ENCODE measurements at places on chromosomes 2 and 18. TPM values are rescaled to one million over a fixed set of nuclear protein-coding genes. Genes with fewer than 3 reads are reported as not detected.

The CRIM1 gene
- polyA plus RNA-seq = 0.50 TPM

The ALPG gene
- polyA plus RNA-seq = not detected

GRCh38 chr2:223909001-223909741 is 36.0 kb downstream of the WDFY1 start:
- DNase-seq = no peak

DNA sequence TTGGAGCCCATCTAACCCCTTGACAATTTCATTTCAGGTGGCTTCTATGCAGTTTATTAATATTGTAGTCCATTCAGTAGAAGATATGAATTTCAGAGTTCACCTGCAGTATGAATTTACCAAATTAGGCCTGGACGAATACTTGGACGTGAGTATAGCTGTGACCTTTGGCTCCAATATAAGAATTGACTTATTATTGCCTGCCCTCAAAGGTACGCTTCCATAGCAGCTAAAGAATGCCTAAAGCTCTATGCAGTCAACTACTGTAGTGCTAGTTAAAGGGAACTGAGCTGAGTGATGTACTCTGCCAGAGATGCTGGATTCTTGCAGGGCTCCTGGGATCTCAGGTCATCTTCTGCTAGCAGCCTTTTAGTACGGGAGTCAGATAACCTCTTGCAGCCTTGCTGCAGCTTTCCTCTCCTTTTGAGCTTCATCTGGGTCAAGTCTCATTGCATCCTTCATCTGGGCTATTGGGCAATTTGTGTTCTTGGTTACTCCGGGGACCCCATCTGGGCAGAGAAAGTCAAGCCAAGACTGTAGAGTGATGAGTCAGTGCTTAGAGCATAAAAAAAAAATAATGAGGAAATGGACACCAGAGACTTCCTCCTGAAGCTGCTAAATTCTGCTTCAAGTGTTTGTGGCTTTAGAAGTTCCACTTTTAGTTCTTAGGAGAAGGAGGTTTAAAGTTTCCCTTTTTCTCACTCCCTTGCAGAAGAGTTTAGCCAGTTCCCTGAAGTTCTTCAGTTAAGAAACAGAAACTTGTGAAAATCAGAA is 105.6 kb downstream of the PRPF40A start:
- peak; percentile 95 for DNase-seq

GRCh38 chr2:67633212-67633856 is 236.2 kb downstream of the ETAA1 start:
- no peak for DNase-seq

GRCh38 chr2:74037379-74037860 is 52.7 kb downstream of the TET3 start:
- DNase-seq = peak; percentile 78

- no peak for DNase-seq
Measured at GRCh38 chr2:97953853-97954252, 41.9 kb downstream of the TMEM131 start.

The MAPK4 gene
- not detected for polyA plus RNA-seq

DNA sequence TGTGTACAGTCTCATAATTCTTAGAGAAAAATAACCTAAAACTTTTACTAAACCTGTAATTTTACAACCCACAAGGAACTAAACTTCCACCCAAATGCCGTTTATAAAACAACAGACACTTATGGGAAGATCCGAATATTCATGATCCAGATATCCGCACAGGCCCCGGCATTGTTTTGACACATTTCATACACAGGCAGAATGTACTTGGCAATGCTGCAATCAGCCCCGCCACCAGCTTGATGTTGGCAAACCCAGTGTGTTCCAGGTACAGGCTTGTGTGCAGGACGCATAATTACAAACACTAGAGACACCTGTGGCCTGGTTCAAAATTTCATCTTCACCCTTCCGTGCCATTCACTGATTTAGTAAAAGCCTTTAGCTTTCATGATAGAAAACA is 393.0 kb upstream of the SALL3 start:
- no peak for DNase-seq

DNA sequence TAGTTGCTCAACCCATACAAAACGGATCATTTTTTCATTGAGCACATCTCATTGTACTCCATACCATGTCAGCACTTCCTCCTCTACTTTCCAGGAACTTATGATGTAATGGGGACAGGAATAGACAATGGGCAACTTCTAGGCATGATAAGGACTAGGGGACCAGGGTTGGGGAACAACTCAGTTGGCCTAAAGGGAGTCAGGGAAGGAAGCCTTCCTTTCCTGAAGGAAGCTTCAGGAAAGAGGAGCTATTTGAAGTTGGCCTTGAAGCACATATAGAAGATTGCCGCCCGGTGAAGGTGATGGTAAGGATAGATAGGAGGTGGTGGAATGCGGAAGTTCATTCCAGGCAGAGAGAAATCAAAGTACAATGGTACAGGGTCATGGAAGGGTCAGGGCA is 283.9 kb downstream of the SLC8A1 start:
- DNase-seq = no peak

The IL1F10 gene
- not detected for polyA plus RNA-seq

DNA sequence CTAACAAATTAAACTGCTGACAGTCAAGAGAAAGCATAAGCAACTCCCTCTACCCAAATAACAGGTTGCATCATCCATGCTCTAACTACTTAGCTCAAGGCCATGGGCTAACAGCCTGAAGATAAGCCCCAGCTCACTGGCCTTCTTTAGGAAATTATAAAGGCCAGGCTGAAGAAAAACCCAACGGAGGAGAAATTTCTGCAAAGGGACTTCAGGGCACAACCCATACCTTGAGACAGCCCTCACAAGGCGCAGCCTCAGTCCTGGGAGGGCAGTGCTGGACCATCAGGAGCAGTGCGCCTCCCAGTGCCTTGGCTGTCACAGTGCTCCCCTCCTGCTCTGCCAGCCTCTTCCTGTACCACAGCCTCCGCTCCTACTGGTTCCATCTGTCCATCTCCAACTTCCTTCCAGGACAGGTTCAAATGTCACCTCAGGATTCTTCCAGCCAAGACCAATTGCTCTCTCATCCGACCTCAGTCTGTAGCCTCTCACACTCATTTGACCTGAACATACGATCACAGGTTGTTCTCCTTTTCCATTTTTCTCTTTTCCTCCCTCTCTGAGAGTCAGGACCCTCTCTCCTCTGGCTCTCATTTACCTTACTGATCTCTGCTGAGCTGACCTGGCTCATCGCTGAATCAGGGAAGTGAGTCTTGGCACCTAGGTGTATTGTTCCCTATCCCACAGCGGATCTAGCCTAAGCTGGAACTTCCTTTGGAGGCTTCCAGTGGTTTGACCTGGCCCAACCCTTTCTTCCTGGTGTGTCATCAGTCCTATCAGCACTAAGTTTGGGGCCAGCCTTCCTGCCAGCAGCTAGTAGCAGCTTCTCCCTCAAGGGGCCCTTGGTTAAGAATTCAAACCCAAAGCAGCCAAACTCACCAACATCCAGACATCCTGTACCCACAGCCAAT is 1.9 kb downstream of the MCFD2 start:
- peak; percentile 27 for DNase-seq

- no peak for DNase-seq
Measured at GRCh38 chr2:99554238-99554637, 64.4 kb upstream of the REV1 start.

DNA sequence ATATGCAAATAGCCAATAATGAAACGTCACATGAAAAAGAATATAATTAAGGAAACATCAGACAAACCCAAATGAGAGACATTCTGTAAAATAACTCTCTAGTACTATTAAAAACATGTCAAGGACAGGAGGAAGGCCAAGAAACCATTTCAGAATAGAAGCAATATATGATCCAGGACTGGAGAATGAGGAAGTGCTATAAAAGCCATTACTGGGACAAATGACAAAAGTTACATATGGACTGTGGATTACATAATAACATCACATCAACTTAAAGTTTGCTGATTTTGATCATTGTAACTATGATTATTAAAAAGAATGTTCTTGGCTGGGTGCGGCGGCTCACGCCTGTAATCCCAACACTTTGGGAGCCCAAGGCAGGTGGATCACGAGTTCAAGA is 81.3 kb downstream of the CRACDL start:
- DNase-seq = no peak

DNA sequence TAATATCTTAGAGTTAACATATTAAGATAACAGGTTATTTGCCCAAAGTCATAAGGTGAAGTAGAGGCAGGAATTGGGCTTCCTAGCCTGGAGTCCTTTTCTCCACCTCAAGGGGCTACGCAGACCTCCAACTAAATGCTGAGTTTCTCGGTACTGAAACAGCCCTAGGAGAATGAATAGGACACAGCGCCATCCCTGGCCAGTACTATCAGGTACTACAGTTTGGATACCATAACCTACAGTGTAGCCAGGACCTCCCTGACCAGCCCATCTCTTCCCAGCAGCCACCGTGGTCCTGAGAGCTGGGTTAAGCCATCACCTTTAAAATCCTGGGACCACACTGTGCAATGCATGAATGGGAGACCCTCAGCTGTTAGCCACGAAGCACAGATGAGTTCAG is 15.7 kb downstream of the CASP8 start:
- no peak for DNase-seq

GRCh38 chr18:10064267-10064666 is 150.5 kb downstream of the VAPA start:
- no peak for DNase-seq

The ADRA2B gene
- polyA plus RNA-seq = not detected

The SCYGR4 gene
- not detected for polyA plus RNA-seq

DNA sequence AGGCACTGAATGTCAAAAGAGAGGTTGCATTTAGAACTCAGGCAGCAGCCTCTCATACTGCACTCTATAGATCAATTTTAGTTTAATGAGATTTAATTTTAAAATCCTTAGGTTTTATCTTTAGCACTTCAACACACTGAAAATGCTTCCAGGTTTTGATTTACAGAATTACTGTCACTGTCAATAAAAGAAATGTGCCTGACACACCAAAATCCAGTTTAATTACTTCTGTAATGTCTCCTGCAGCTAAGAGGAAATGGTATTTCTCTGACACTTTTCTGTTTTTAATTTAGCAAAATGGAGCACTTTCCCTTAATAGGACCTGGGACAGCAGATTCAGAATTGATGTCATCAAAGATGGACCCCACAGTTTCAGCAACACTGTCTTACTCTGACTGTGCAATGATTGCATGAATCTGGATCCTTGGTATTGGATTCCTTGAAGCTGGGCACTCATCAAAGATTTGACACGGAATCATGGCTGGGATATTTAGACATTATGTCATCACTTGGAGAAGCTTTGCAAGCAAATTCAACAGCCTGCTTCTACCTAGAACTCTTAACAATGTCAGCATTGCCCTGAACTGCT is 576.5 kb downstream of the NRXN1 start:
- DNase-seq = no peak

DNA sequence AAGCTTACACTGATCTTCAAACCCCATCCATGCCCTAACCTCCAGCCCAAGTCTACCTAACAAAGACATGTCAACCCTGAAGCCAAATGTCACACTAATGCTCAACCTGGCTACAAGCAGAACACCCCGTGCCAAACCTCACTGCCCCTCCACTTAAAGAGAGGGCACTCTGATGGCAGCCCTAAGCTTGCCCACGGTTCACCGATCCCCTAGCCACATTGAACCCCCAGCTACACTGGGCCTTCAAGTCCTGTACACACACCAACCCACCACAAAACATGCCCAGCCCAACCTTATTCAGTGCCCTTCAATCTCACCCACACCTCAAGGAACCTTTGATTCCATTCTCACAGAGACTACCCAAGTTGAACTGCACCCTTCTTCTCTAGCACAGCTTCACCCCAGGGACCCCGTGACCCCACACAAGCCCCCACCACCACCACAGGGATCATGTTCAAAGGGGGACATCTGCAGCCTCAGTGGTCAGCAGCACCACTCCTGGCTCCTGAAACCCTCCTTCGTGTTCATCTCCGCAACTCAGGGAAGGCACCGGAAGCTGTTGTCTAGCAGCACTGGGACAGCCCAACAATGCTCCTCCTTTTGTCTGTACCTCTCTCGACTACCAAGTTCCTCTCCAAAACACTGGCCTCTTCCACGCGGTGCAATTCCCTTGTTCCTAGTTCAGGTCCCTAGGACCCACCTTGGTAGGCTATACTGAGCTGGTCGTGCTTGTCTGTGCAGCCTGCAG is 218.8 kb downstream of the CYP26B1 start:
- DNase-seq = no peak

GRCh38 chr18:75727456-75727855 is 300.0 kb upstream of the SMIM21 start:
- DNase-seq = no peak

DNA sequence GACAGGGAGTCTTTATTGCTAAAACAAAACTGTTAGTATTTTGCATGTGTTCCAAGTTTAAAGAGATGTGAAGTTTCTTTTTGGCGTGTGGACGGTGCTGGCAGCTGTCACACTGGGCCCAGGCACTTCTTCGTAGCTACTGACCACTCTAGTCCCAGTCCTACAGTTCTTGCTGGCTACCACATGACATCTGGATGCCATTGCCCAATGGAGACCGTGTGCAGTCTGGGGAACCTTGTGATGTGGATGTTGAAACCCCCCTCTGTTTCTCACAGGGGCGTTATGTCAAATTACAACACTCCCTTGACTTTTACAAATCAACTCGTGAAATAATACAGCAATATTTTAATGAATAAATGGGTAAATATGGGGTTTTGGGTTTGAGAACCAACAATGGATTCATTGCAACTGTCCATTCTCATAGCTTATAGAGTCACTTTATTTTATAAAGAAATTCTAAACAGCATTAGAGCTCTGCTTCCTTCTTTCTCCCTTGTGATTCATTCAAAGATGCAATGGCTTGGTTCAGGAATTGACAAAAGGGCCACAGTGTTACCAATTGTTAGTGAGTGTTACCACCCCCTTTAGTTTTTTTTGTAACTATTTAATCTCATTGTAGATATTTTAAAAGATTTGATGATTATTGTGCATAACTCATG is 1.2 kb downstream of the GPD2 start:
- peak; percentile 89 for DNase-seq
